ENCODE measurements at places on chromosomes 5 and 9.
A peak's percentile ranks its signal among the peaks of the same experiment; 100 is the strongest.

GRCh38 chr5:31404325-31404724 is 127.6 kb downstream of the DROSHA start:
- DNase-seq = no peak

DNA sequence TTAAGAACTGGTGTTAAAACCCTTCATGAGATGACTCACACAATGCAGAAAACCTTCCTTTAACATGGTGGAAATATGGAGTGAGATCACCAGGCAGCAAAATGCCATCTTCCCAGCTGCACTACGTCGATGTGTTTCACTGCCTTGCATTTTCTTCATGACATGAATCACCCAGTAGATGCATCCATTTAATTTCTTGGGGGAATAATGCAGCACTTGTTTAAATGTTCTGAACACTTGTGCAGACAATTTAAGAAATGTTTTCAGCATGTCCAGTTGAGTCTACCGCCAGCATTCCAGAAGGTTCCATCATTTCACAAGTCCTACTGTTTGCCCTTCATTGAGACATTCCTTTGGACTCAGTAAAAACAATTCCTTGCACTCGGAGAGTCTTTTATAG is 81.6 kb downstream of the ADAMTS16 start:
- DNase-seq = no peak

DNA sequence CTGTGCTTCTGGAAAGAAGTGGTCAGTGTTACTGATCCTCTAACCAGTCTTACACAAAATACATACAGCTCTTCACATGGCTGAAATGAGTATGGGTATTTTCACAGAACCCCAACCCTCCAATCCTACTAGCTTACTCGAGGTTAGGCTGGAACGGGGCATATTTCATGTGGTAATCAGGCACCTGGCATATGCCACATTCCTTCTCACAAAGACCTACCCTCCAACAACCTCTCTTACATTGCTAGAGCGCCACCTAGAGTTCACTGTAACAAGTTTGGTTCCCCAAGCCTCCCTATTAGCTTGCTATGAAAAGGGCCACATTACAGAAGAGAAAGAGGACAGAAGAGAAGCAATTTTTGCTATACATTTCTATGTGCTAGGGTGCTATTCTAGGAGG is 597.3 kb downstream of the PRELID2 start:
- DNase-seq = no peak

GRCh38 chr5:54234304-54234933 is 76.0 kb downstream of the ARL15 start:
- no peak for DNase-seq

DNA sequence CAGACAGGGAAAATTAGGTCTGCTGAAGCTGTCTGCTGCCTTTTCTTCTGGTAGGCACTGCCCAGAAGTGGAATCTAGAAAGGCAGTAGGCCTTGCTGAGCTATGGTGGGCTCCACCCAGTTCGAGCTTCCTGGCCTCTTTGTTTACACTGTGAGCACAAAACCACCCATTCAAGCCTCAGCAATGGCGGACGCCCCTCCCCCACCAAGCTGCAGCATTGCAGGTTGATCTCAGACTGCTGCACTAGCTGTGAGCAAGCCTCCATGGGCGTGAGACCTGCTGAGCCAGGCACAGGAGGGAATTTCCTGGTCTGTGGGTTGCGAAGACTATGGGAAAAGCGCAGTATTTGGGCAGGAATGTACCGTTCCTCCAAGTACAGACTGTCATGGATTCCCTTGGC is 18.5 kb downstream of the AGTPBP1 start:
- peak; percentile 67 for DNase-seq

DNA sequence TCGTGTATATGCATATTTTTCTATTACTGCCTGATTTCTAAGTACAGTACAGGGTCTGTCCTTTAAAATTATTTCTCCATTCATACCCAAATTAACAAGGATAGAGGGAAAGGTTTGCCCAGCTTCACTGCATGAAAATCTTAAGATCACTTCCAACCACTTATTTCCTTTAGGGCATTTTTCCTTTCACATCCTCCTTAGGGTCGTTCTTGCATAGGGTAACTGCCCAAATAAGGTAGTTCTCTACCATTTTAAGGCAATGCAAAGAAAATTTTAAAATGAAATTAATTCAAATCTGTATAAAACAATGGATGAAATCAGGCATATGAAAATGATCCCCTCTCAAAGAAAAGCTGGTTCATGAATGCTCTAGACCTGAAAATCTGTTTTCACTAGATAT is 4.1 kb upstream of the CDC20B start:
- DNase-seq = no peak

DNA sequence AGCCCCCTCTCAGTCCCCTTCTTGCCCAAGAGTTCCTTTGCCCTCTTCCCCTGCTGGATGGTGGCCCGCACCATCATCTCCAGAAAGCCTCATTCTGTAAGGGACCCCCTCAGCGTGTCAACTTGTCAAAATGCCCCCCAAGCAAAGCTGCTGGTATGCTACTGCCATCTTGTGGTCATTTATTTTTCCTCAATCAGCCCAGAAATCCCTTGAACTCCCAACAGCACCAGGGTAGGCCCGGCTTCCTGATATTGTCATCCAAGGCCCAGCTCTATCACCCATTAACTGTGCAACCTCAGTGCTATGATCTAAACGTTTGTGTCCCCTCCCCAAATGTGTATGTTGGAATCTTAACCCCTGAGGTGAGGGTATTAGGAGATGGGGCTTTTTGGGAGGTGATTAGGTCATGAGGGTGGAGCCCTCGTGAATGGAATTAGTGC is 53.2 kb upstream of the FBXW11 start:
- DNase-seq = no peak

- no peak for DNase-seq
These were observed 5.7 kb downstream of the PHF2 start for GRCh38 chr9:93582115-93582514.

DNA sequence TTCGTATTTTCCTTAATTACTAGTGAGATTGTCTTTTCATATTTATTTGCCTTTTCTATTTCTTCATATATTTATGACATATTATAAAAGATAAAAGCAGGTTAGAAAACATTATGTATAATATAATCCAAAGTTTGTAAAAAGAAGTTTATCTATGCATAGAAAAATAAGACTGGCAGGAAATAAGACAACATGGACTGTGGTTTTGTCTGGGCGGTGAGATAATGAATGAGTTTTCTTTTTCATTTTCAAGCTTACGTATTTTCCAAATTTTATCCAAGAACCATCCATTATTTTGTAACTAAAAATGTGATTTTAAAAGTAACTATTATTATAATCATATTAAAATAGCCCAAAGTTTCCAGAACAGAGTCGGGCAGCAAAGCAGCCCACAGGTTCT is 109.8 kb upstream of the MVB12B start:
- no peak for DNase-seq

GRCh38 chr9:26341545-26341944 is 551.1 kb downstream of the CAAP1 start:
- DNase-seq = no peak

DNA sequence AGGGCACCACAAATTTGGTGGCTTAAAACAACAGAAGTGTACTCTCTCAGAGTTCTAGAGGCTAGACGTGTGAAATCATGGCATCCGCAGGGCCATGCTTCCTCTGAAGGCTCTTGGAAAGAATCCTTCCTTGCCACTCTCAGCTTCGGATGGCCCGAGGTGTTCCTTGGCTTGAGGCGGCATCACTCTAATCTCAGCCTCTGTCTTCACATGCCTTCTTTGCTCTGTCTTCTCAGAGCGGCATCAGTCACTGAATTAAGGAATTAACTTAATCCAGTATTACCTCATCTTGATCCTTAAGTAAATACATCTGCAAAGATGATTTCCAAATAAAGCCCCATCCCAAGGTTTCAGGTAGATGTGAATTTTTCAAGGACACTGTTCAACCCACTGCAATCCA is 211.1 kb upstream of the TRIM32 start:
- DNase-seq = no peak

DNA sequence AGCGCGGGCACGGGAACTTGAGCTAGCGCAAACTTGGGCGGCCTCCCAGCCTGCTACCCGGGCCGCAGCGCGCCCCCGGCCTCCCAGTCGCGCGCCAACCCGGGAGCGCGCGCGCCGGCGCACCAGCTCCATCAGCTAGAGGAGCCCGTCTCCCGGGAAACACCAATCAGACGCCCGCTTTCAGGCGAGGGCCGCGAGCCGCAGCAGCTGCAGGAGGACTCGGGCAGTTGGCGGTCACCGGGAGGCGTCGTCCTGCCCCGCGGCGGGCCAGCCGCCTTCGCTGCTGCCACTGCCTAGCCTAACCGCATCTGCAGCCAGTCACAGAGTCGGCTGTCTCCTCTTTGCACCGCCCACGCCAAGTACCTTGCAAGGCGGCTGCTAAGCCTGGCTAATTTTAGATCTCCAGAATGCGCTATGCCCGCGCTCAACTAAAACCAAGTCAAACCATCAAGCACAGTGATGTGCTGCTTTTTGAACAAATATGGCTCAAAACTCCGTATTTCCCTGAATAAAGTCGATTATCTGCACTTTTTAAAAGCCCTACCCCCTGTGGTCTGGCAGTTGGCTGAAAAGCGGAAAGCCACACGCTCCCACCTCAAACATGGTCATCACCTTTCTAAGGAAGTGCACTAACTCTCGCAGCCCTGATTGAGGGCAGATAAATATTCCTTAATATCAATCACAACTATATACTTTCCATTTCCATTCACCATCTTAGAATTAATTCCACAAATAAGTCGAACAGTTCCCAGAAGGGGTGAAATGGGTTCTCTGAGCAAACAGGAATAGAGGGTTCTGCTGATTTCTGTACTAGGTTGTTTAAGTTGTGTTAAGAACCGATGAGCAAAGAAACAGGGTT is 221.8 kb downstream of the MEF2C start:
- DNase-seq = no peak

DNA sequence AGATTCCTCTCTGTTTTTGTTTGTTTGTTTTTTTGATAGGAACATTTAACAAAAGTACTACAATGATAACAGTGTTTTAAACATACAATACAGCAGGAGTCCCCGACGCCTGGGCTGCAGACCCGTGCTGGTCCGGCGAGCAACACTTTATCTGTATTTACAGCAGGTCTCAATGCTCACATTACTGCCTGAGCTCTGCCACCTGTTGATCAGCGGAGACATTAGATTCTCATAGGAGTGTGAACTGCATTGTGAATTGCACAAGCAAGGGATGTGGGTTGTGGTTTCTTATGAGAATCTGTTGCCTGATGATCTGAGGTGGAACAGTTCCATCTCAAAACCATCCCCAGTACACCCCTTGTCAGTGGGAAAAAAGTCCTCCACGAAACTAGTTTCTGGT is 1068.5 kb upstream of the CDH10 start:
- no peak for DNase-seq

DNA sequence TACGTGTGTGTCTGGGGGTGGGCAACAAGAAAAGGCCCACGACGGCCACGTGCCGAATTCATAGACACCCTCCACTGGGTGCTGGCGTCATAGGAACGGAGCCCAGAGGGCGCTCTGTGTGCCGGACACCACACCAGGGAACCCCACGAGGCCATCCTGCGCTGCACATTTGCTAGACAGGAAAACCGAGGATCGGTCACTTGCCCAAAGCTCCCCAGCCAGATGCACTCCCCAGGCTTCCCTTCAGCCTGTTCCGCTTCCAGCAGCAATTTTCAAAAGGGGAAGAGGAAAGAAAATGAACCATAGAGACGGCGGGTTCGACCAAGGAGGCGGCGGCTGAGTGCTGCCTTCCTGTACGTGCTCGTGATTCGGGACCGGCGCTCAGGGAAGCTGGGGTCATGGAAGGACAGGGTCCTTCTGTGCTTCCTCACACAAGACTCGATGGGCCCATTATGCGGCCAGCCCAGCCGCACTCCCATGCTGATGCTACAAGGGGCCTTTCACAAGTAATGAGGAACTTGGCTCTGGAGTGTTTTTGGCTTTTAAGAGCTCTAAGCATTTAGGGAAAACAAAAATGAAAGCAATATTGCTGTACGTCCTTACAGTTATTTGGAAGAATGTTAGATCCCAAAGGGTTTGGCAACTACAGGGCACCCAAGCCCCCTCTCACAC is 124.6 kb upstream of the SARDH start:
- no peak for DNase-seq

GRCh38 chr5:132258102-132259068 is 889 bp downstream of the PDLIM4 start:
- DNase-seq = no peak

DNA sequence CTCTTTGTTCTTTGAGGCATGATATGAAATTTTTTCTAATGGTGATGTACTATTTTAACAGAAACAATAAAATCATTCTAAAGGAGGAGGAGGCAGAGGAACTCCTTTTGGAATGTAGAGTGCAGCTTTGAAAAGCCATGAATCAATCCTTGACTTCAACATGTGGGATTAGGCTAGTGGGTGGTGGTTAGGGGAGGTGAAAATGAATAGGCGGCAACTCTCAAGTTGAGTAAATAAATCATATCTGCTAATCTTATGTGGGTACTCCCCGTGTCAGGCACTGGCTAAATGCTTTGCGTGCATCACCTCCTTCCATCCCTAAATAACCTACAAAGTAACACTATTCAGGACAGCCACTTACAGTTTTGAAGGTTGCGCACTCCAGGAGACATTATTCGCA is 35.1 kb downstream of the FAM81B start:
- DNase-seq = no peak

DNA sequence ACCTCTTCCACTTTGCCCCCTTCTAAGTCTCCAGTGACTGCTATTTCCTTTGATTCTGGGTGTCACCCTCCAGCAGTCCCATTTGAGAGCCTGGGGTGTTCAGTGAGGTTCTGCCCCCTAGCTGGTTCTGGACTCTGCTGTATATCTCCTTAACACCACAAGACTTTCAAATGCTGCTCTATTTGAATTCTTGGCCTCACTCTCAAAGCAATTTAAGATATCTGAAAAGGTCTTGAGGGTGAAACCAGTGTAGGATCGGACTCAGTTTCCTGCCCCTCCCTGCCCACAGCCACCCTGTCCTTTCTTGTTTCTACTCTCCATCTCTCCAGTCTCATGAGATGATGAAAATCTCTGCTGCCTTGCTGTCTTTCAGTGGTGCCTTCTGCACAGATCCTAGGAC is 280.9 kb downstream of the TENT4A start:
- DNase-seq = no peak

DNA sequence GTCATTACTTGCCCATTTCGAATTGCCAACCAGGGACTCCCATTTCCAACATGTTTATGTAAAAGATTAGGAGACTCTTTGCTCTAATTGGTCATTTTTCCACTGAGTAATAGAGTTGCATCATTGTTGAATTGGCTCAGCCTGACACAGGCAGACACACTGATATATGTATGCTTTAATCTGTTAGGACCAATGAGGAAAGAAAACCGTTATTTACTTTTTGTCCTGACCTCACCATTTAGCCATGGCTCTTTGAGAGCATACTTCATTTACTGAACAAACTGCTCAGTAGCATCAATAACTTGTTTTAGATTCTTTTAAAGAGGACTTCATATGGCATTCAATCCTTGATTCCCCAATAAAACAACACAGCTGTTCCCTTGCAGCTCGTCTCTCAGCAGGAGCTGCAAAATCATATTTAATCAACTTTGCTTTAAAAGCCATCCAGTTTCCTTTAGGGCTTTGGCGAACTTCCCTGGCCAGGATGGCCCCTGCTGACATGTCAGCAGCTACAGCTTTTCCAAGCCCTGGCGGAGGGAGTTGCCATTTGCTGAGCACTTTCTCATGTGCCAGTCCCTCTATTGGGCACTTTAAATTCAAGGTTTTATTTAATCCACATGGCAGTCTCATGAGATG is 251.5 kb upstream of the TNC start:
- no peak for DNase-seq

Data from CD4-positive, alpha-beta T cell treated with Interleukin-6 at 100 ng/mL for 8 hours (primary cell).